Fibroblast of skin of right biceps (primary cell): ENCODE measurements at places on chromosomes 3 and 15.

DNA sequence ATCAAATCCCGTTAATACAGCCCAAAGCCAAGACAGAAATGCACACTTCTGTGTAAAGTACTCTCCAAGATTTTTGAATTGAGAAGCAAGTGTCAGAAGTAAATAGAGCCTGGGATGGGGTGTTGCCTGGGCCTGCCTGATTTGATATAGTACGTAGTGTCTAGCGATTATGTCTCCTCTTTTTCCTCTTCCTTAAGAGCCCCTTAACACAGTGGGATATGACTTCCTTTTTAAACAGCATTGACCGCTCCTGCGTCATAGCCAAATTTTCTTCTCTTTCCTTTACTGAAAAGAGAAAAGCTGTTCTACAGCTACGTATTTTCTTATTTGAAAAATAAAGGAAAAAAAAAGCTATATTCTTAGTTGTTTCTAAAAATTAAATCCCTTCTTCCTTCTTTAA is 97.7 kb downstream of the PLCL2 start:
- no peak for DNase-seq

DNA sequence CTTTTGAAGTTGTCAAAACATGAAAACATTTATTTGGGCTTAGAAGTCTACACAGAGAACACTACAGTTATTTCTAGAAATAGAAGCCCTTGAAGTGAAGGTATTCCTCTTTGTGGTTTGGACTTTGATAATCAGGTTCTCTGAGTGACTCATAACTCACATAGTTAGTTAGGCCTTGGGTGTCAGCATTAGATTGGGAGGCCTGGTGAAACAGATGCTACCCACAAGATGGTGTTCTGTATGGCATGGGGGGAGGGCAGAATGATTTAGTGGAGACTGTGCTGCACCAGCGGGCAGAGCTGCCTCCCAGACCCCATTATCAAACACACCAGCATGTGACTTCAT is 108.9 kb upstream of the ETV5 start:
- DNase-seq = no peak

DNA sequence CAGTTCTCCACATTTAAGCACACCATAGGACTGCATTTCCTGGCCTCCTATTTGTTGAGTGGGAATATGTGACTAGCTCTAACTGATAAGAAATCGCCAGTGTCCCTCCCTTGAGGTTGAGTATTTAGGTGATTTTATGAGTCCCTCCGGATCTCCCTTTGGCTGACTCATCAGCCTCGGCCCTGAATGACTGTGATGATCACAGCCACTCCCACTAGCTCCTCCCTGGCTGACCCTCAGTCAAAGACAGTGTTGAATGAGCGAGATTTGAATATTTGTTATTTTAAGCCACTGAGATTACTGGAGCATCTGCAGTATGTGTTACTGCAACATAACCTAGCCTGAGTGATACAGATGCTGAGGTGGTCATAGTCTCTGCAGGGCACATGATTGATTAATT is 515.3 kb downstream of the EPHB1 start:
- no peak for DNase-seq

DNA sequence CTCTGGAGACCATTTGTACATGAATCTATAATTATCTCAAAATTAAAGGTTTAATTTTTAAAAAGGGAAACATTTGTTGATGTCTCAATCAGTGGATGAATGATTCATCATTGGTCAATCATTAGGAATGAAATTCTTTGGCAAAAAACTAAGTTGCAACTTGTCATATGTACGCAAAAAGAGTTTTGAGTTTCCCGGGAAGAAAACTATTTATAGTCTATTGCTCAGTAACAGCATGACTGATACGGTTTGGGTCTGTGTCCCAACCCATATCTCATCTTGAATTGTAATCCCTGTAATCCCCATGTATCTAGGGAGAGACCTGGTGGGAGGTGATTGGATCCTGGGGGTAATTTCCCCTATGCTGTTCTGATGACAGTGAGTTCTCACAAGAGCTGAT is 765.8 kb upstream of the ROBO1 start:
- DNase-seq = no peak
